Stimulated activated CD8-positive, alpha-beta memory T cell treated with anti-CD3 and anti-CD28 coated beads, Interleukin-4, amount 100 ng/mL, for 48 hours (primary cell): ENCODE measurements at places on chromosomes 1 and 21.

- DNase-seq, result no peak
Observed at GRCh38 chr1:40110389-40110788, 13.3 kb upstream of the PPT1 start.

DNA sequence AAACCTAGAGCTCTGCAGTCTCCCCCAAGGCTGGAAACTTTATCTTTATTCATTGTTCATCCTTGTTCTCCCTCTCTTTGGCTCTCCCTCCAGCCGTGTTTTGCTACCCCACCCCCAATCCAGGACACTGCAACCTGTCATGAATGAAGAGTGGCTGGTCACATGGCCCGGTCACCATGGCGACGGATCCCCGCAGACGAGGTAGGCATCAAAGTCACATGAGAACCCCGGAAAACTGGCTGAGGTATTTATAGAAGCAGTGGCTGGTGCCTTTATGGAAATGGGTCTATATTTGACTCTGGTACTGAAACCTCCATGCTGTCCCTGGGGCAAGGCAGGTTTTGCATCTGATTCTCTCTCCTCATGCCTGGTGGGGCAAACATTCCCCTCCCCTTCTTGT lies 13.4 kb upstream of the SLC6A17 start:
- DNase-seq, result peak; percentile 34

GRCh38 chr1:117401761-117402160 lies 34.5 kb downstream of the MAN1A2 start:
- DNase-seq, result no peak

DNA sequence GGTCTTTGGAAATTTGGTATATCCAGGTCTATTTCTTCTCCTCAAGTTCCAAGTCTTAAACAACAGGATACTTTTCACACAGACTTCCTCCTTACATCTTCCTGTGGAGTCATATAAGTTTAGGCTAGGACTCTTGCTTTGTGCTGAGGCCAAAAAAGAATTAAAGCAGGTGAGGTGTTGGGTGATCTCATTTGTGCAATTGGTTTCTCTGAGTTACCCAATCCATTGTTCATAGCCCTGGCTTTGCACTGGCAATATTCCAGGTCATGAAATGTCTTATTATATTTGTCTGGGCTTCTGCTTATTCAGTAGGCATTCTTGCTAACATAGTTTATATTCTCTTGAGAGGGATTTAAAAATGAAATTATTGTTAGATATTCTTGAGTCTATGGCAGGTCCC lies 14.1 kb upstream of the KIAA0040 start:
- DNase-seq, result no peak

- no peak for DNase-seq
Observed at GRCh38 chr1:229893762-229894444, 173.1 kb upstream of the GALNT2 start.

- no peak for DNase-seq
Observed at GRCh38 chr1:13628218-13628617, 44.6 kb downstream of the PDPN start.

DNA sequence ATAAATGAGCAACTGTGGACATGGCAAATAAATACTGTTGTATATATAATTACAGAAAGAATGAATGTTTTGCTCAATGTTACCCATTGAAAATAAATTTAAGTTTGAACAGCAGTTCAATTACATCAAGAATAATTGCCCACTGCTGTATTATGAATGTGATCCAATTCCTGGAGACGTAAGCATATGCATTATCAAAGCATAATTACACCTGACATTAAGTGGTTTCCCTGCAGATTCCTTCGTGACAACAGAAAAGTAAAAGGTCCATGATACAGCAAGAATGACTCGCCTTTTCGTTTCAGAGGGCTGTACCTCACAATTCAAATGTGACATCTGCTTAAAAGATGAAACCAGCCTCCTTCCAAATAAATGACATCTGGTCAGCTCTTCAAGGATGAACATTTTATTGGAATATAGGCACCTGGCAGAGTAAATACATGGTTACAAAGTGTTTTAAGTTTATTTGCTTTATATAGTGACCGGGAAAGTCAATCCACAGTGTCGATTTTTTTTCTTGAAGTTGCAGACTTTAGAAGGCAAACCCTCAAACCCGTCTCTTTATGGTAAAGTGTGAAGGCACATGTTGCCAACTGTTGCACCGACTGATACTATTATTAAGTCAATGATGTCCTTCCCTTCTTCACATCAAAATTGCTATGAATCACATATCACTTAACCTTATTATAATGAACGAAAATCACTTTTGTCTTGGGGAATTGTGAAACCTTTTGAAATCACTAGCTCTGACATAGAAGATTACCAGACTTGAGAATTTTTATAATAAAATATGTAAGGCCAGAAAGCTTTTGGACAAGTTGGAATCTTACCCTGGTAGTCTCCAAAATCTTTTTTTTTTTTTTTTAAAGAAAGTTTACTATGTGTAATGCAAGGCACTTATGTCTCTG lies 36.2 kb upstream of the EDEM3 start:
- DNase-seq, result no peak
